ENCODE measurements at places on chromosomes 12 and 14.
A peak's percentile ranks its signal among the peaks of the same experiment; 100 is the strongest.

DNA sequence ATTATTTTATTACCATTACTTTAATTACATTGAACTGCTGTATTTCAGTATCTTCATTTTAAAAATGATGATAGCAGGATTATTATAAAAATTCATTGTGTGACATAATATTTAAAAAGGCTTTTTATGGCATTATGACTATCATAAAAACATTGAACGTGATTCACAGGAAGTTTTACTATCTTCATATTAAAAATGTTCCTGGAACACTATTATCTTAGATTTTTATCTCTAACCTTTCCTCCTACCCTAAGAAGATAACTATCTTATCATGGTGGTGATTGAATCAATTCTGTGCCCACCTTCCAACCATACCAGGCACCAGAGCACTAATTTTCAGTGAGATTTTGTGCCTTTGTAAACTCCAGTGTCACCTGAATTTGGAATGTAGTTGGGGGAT, 16.2 kb downstream of the LRRC9 start:
- no peak for DNase-seq

GRCh38 chr12:101430456-101430855, 22.9 kb upstream of the ARL1 start:
- DNase-seq, result no peak

DNA sequence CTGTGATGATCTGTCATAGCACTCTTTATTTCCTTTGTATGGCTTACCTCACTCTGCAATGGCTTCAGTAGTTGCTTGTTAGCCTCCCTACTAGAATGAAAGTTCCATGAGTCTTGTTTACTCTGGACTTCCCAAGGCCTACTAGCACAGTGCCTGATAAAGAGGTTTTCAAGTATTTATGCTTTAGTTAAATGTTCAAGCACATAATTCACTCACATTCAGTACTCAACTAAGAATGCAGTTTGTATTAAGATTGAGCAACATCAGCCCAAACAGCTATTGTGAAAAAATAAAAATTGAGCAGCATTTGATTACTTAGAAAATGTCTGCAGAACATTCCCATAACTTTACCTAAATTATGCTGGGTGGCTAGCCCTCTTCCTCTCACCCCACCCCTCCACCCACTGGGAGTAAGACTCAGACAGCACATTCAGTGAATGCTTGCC, 158.9 kb upstream of the AMIGO2 start:
- no peak for DNase-seq

GRCh38 chr14:92340931-92341330, 18.0 kb downstream of the SLC24A4 start:
- DNase-seq, result no peak

DNA sequence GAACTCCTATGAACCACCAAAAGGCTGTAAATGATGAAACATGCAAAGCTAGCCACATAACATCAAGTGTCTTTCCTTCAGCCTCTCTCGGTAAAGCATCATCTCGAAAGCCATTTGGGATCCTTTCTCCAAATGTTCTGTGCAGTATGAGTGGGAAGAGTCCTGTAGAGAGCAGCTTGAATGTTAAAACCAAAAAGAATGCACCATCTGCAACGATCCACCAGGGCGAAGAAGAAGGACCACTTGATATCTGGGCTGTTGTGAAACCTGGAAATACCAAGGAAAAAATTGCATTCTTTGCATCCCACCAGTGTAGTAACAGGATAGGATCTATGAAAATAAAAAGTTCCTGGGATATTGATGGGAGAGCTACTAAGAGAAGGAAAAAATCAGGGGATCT, 61.2 kb downstream of the ATG14 start:
- DNase-seq, result no peak

- no peak for DNase-seq
Measured at GRCh38 chr12:1170411-1170810, 179.4 kb downstream of the ERC1 start.

GRCh38 chr14:83253870-83254269, 1720.2 kb upstream of the SEL1L start:
- no peak for DNase-seq

DNA sequence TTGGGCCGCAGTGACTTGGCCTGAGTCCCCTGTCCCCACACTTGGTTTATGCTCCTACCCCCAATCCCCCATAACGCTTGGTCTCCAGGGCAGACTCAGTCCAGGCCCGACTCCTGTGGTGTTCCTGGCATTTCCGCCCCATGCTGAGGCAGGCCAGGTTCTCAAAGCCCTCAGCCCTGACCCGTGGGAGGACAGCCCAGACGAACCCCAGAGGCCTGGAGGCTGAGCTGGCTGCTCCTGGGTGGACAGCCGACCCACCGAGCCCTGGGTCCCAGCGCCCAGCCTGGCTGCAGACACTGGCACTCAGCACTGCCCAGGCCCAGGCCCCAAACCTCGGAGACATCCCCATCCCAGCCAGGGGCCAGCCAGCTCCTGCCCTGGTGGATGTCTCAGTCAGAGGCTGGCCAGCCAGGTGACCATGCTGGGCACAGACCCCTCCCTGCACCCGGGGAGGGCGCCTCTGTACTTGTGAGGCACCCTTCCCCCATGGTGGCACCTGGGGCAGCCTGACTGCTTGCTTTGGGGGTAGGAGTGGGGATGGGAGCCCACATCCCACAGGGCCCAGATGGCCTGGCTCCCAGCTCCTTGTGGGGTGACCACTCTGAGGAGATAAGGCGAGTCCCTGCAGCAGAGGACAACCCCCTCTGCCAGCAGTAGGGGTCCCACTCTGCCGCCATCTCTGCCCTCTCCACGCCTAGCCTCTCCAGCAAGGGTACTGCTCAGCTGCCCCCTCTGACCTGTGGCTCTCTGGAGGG, 1.4 kb downstream of the PLD4 start:
- no peak for DNase-seq

DNA sequence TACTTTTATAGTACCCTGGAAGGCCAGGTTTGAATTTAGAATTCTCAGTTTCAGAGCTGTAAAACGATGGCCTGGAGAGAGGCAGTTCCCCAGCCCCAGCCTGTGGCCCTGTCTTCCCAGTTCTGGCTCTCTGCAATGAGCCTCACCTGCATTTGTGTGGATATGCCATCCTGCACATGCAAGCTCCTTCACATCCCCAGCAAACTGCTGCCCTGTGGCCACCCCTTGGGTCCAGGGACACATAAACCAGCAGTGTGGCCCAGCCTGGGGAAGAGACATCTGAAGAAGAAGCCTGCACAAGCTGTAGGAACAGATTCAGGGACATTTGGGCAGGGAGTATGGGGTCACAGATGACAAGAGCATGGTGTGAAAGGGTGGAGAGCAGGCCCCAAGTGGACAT, 174.3 kb upstream of the CRY1 start:
- DNase-seq, result no peak

- no peak for DNase-seq
Measured at GRCh38 chr12:93315907-93316622, 61.7 kb upstream of the NUDT4 start.

- no peak for DNase-seq
Measured at GRCh38 chr14:104975481-104976197, 2.5 kb downstream of the AHNAK2 start.

DNA sequence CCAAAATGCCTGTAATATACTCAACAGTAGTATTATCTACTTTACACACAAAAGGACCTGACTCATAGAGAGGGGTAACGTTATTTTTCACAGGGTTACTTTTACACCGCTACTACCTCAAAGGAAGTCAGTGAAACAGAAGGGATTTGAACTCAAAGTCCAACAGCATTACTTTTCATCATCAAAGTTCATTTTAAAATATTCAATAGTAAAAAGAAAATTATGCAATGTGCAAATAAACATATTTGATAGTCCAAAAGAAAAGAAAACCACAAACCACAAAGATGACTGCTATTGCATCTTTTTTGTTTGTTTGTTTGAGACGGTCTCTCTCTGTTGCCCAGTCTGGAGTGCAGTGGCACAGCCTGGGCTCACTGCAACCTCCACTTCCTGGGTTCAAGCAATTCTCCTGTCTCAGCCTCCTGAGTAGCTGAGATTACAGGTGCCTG, 15.5 kb downstream of the KIF21A start:
- no peak for DNase-seq

DNA sequence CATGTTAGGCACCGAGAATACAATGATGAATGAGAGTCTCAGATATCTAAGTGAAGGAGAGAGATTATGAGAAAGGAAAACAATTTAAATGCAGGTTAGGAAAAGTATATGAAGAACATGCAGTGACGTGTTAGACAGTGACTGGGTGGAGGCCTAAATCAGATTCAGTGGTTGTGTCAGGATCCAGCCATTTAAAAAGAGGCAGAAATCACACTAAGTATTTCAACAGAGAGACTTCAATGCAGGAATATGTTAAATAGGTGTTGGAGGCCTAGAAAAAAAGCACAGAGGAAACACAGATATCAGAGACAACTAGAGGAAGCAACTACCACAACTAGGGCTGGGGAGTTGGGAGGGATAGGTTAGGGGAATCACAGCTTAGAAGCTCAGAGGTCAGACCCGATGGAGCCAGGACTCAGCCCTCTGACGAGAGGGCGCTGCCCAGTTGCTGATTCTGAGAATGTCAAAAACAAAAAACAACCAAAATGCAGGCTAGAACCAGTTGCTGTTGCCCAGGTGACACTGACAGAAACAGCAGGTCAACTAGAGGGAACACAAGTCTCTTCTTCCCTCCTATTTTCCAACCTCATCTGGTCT, 3.0 kb upstream of the GARIN2 start:
- no peak for DNase-seq

GRCh38 chr12:6951551-6952120, 480 bp downstream of the PTPN6 start:
- no peak for DNase-seq

DNA sequence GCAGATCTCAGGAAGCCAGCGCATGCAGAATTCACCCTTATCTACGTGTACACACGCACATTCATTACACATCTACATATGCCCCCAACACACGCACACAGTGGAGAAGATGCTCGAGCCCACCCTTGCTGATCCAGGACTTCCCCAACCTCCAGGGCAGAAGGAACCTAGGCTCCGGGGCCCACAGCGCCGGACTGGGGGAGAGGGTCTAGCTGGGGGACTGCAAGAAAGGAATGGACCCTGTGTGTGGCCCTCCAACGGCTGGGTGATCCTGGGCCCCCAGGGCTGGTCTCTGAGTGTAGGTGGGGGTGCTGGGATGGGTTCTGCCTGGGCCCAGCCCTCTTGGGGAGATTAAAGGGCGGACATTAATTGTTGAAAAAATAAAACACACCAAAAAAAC, 128.1 kb upstream of the C14orf180 start:
- no peak for DNase-seq

- no peak for DNase-seq
Measured at GRCh38 chr14:71497645-71498086, 434.6 kb upstream of the RGS6 start.

DNA sequence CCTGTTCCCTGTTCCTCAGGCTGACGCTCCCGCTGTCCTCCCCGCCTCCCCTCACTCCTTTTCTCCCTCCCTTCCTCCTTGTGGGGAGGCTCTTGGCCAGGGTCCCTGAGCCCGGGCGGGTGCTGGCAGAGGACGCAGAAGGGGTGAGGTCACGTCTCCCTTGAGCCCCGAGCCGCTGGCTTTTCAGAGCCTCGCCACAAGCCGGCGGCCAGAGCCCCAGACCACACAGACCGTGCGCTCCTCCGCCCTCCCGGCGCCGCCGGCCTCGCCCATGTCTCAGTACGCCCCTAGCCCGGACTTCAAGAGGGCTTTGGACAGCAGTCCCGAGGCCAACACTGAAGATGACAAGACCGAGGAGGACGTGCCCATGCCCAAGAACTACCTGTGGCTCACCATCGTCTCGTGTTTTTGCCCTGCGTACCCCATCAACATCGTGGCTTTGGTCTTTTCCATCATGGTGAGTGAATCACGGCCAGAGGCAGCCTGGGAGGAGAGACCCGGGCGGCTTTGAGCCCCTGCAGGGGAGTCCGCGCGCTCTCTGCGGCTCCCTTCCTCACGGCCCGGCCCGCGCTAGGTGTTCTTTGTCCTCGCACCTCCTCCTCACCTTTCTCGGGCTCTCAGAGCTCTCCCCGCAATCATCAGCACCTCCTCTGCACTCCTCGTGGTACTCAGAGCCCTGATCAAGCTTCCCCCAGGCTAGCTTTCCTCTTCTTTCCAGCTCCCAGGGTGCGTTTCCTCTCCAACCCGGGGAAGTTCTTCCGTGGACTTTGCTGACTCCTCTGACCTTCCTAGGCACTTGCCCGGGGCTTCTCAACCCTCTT, at the start of gene TMEM233:
Gene TMEM233, plus strand, starts transcription at position 197 of the 821 bp plus-strand sequence. Its CDS starts 75 bp downstream, at position 272.
- no peak for DNase-seq

GRCh38 chr12:52884526-52885293, 20.2 kb downstream of the KRT8 start:
- DNase-seq, result peak; percentile 75

- no peak for DNase-seq
Measured at GRCh38 chr12:132582058-132582420, 28.3 kb downstream of the LRCOL1 start.

DNA sequence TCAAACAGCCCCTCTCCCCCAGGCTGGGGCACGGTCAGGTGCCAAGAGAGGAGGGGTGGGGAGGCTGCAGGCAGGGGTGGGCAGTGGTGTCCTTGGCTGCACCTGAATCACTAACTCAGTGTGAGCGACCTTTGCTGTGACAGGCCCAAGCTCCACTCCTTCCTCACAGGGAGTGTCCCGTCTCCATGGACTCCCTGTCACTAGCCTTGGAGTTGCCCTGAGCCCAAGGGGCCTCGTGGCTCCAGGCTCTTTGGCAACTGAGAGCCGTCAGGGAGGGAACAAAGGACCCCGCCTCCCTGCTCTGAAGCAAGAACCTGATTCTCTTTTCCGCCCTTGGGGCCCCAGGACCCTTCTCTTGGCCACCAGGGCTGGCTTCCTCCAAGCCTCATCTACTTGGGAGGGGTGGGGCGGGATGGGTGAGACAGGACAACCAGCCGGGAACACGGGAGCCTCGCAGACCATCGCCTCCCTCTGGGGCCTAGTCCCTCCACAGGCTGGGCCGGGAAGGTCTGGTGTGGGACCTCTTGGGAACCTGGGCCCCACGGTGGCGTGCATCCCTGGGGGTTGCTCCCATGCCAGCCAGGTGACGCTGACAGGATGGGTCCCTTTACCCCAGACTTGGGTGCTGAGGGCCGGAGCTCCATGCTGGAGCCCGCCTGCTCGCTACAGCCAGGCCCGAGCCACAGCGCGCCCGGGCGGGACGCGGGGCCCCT, 935 bp upstream of the ADSS1 start:
- DNase-seq, result no peak

DNA sequence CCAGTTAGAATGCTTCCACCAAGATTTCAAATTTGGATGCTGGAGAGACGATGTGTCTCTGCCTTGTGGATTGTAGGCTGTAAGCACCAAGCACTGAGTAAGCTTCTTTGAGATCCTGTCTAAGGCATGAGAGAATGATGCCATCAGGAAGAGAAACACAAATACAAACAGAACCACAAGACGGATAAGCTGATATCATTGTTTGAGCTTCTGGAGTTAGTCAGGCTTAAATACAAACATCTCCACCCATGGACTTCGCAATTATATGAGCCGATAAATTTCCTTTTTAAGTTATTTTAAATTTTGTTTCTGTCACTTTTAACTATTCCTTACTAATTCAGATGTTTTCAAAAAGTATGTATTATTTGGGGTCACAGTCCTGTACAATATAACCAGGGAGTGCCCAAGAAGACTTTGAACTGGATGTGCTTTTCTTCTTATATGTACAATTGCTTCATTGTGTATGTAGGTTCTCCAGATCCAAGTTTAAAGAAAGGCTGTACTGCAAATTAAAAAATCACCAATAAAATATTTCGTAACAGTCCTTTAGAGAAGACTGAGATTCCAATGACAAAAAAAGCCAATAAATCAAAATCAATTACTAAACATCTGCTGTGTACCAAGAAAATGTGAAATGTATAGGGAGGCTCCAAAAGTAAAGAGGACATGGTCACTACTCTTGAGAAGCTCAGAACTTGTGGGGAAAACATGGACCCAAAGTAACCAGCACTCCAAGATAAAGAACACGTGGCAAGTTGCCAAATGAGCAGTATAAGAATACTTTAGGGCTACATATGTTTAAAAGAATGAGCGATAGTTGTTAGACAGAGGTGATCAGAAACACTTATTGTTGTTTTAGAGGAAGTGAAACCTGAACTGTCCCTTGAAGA, 274.1 kb downstream of the ADAMTS20 start:
- no peak for DNase-seq

Data from effector CD4-positive, alpha-beta T cell (primary cell).